Placental pericyte (primary cell): ENCODE measurements at places on chromosomes 5 and 9. TPM values are rescaled to one million over a fixed set of nuclear protein-coding genes. Genes with fewer than 3 reads are reported as not detected.

The TMOD1 gene
- total RNA-seq = 0.43 TPM in 1 of 2 replicates, not detected in the other

The UGT3A1 gene
- total RNA-seq = not detected in 2 replicates

The IL33 gene
- total RNA-seq = 67.2 and 175 TPM in 2 replicates

The GARNL3 gene
- total RNA-seq = 0.14 and 1.3 TPM in 2 replicates

The PCDHB4 gene
- 0.14 TPM in 1 of 2 replicates, not detected in the other for total RNA-seq
